ENCODE measurements at places on chromosomes 1 and 21.

DNA sequence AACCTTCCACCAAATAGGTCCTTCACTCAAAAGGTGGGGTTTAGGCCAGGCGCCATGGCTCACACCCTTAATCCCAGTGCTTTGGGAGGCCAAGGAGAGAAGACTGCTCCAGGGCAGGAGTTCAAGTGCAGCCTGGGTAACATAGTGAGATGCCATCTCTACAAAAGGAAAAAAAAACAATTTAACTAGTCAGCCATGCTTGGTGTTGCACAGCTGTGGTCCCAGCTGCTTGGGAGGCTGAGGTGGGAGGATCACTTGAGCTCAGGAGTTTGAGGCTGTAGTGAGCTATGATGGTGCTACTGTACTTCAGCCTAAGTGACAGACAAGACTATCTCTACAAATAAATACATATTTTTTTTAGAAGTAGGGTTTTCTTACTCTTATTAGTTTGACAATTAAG, 617.5 kb downstream of the KIF26B start:
- no peak for DNase-seq

GRCh38 chr1:52970149-52970548, 43.1 kb downstream of the SCP2 start:
- no peak for DNase-seq

DNA sequence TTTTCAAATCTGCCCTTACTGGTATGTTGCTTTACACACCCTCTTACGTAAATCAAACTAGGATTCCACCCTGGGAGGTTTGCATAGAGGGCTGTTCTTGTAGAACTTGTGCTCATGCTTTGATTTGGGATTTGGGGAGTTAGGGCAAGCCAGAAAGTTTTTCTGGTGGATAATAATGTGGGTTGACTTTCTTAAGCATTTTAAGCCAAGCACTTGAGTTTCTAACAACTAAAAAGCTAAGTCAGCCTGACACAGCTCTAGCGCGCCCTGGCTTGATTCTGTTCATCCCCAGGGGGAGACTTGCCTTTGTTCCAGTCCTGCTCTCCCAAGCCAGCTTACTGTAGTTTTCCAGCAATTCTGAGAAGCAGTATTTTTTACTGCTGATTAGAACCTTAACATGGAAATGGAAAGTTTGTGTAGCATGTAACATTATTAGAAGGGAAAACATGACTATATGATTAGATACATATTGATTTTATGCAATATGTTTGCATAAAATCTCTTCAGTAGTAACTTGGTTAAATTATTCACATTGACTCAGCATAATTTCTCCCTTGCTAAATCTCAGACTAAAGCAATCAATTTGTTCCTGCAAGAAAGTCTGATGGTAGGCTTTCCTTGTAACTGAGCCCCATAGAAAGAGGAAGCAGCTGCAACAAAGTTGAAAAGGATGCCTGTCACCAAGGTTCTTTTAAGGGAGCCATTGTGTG, 11.0 kb upstream of the PGD start:
- DNase-seq: peak; percentile 66

DNA sequence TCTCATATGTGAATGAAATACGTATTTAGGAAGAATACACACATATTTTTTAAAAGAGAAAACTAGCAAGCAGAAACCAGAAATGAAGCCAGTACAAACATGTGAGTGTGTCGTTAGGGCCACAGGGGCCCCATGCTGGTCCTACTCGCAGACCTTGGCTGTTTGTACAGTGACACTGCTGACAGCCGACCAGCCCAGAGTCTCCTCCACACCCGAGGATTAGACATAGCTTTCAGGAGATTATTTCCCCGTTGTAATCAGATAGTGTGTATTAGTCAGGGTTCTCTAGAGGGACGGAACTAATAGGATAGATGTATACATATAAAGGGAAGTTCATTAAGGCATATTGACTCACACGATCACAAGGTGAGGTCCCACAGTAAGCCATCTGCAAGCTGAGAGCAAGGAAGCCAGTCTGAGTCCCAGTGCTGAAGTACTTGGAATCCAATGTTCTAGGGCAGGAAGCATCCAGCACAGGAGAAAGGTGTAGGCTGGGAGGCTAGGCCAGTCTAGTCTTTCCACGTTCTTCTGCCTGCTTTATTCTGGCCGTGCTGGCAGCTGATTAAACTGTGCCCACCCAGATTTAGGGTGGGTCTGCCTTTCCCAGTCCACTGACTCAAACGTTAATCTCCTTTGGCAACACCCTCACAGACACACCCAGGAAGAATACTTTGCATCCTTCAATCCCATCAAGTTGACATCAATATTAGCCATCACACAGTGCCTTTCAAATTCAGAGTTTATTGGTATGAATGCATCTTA, 51.2 kb downstream of the DIP2A start:
- DNase-seq: no peak

- DNase-seq: peak; percentile 68
Measured at GRCh38 chr1:17239420-17239819, 9.5 kb upstream of the PADI3 start.

DNA sequence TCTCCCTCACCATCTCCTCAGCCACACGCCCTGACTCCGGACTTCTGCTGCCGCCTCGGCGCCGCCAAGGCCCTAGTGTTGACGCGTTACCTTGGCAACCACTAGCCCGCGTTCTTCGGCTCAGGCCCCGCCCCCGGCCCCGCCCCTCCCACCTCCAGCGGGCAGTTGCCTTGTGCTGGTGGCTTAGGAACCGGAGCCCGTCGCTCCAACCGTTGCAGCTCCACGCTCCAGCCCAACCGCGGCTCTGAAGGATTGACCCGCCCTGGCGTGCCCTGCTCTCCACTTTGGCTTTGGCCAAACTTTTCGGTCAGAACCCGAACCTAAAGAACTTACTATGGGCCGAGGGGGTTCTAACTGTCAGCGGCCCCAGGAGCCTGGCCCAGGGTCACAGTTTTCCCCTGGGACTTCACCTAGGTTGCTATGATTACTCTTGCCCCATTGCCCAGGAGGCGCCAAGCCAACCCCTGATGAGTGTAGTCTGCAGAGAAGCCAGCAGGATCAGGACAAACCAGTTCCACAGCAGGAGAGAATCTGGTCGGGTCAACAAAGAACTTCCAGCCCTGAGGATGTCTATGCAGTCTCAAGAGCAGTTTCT, at the start of gene CFAP45:
CFAP45 (minus strand) TSS at position 80 of the 595 bp plus-strand sequence; CDS start at position 13, 67 bp downstream.
- no peak for DNase-seq

DNA sequence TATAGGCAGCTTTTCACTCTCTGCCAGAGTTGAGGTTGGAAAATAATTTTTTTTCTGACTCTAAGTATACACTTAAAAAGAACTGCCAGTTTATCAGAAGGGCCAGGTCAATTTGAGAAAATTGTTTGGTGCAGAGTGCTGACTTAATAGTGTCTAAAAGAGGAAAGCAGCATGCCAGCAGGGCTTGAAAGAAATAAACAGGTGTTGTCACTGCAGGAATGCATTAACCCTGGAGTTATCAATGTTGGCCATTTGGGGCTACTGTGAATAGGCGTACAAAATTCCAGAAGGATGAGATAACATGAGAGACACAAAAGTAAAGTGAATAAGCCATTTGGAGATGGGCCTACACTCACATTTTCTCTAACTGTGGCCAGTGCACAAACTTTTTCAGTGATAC, 220.6 kb upstream of the PLD5 start:
- peak; percentile 6 for DNase-seq

DNA sequence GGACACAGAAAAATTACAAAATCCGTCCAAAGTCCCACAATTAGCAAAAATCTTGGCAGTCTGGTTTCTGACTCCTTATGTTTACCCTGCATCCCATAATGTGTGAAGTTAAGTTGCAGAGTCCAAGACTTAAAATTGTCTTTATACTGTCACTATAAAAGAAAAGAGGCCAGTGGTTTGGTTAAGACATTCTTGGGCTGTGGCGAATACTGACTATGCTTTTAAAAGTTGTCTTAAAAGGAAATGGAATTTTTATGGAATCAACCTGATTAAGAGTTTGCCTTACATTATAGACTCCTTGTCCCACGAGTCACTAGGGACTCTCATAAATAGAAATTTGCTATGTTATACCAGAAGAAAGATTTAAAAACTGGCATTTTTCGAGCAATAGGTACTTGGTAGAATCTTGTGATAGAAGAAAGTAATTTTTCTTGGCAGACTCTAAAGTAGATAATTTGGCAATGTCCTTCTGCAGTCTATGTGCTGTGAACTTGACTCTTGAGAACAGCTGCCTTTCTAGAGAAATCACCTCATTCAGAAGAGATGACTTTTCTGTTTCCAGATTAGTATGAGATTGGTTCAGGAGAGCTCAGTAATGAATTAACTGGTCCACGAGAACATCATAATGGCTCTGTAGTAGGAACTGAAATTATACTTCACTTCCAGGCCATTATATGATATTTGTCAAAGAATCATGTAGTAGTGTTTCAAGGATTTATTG, 31.8 kb downstream of the NTNG1 start:
- DNase-seq: no peak

All from pons (tissue), 1 donor.